ENCODE measurements at places on chromosomes 6 and 20.

GRCh38 chr6:137349856-137350830 is 131.0 kb upstream of the IFNGR1 start:
- no peaks in the 10 kb centered on the region for H3K36me3 ChIP-seq
- no peaks in the 10 kb centered on the region for H3K4me1 ChIP-seq
- H3K27me3 ChIP-seq = no peaks in the 10 kb centered on the region
- no peak for DNase-seq
- no peak overlapping the region for H3K4me3 ChIP-seq

GRCh38 chr6:497258-497657 is 105.7 kb downstream of the IRF4 start:
- DNase-seq = no peak
- H3K36me3 ChIP-seq = peaks cover 28% of the 10 kb centered on the region
- H3K4me3 ChIP-seq = no peak overlapping the region
- H3K4me1 ChIP-seq = no peaks in the 10 kb centered on the region
- H3K27ac ChIP-seq = no peak overlapping the region
- no peaks in the 10 kb centered on the region for H3K27me3 ChIP-seq

- H3K4me3 ChIP-seq = no peak overlapping the region
- no peaks in the 10 kb centered on the region for H3K4me1 ChIP-seq
Measured at GRCh38 chr6:516213-516612, 124.7 kb downstream of the IRF4 start.

- H3K27me3 ChIP-seq = no peaks in the 10 kb centered on the region
- no peak for DNase-seq
- H3K27ac ChIP-seq = no peak overlapping the region
Measured at GRCh38 chr6:36577301-36577700, 16.9 kb upstream of the SRSF3 start.

All from suprapubic skin (tissue), 4 donors.